NCI-H748 treated with DMSO at 0.1 percent for 48 hours (cell line): ENCODE measurements at places on chromosomes 3 and 15.

DNA sequence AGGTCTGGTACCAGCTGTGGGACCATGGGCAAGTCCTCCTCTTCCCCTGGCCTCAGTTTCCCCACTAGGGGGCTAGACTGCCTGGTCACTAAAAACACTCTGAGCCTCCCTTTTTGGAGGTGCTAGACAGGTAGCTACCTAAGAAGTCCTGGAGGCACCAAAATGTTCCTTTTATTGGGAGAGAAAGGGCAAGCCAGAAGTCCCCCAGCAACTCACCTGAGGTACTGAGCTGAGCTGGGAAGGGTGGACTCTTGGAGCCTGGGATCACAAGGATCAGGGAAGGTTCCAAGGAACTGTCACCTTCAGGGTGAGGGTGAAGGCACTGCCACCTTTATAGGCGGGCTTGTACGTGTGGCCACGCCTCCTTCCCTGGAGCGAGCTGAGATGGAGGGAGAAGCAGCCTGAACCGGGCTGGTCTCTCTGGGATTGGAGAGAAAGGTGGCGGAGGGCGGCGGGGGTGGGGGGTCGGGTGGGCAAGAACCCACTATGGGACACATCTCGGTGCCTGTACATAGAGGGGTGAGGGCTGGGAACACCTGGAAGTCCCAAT, at the start of gene CYP1A1:
CYP1A1 (minus strand) TSS at position 304 of the 550 bp plus-strand sequence. CDS start 2,431 bp downstream, outside the sequence.
- no peak for DNase-seq

- no peak for DNase-seq
These were observed 410.3 kb downstream of the AGBL1 start for GRCh38 chr15:86489981-86490380.

DNA sequence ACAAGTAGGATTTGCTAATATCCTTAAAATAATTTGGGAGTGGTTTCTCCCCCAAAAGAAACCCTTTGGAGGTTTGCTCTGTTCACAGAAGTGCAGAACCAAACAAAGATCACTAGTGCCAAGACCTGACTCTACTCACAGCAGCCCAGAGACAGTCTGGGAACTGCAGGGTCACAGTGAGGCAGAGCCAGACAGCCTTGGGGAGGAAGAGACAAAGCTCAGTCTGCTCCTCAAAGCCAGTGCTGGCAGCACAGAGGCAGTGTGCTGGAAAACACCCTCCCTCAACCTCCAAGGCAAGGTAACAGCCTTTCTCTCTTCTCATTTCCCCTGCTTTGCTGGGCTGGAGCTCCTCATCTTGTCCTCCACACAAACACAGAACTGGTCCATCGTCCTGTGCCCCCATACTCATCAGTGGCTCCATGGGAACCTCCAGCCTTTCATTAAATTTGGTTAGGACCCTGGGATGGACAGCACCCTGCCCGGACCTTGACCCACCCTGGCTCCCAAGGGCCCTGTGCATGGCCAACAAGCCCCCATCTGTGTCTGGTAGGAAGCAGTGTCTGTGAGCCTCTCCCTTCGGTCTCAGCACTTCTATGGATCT, 12.6 kb downstream of the RAB6B start:
- DNase-seq = no peak

- DNase-seq = no peak
These were observed 33.9 kb upstream of the TMCO5A start for GRCh38 chr15:37900326-37901221.

GRCh38 chr3:175093748-175094147, 234.6 kb downstream of the NAALADL2 start:
- DNase-seq = no peak

DNA sequence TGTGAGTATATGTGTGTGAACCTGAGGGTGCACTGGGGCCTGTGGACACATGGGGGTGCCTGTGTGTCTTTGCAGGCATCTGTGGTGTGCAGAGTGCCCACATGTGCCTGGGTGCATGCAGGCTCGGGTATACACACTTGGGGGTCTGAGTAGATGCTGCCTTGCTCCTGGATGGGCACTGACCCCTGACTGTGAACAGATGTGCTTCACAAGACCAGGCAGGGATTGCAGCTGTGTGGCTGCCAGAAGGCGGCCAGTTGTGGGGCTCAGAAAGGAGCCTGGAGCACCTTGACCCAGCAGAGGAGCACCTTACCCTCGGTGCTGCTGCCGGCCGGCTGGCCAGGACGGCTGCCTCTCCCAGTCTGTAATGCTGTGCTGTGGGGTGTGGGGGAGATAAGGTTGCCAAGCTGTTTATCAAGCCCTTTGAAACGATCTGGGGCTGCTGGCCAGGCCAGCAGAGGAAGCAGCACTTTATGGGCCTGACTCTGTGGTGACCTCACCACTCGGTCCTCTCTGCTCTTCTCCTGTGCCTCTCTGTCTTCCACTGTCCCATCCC, 55.5 kb upstream of the MRPS22 start:
- no peak for DNase-seq
